Stimulated activated CD8-positive, alpha-beta memory T cell treated with anti-CD3 and anti-CD28 coated beads, Interleukin-4, amount 100 ng/mL, for 1 hour (primary cell): ENCODE measurements at places on chromosomes 11 and 22.

DNA sequence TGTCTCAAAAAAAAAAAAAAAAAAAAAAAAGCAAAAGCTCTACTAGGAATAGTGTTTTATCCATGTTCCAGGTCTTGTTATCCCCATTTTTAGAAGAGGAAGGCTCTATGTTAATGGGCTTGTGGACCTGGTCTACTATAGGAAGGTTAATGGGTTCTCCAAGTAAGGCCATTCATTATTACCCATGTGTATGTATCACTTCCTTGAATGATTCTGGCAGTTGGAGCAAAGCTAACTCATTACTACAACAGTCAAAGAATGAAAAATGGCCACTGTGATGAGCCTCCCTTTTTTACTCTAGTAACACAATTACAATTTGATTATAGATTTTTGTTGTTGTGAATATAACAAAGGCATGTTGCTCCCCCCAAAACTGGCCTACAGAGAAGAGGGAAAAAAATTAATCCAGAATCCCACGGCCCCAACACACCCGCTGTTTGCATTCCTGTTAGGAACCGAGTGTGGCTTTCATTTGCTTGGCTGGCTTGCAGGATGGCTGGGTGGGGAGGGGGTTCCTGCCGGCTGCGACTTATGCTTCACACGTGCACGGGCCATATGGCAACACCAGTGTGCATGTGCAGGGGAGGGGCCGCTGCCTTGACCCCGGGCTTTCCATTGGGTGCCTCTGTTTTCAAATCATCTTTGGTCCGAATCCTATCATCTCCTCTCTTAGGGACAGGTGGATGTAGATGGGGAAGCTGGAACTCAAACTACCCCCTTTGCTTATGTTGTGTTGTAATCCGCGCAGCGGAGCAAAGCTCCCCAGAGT is 148.8 kb downstream of the HIPK3 start:
- no peak for DNase-seq

DNA sequence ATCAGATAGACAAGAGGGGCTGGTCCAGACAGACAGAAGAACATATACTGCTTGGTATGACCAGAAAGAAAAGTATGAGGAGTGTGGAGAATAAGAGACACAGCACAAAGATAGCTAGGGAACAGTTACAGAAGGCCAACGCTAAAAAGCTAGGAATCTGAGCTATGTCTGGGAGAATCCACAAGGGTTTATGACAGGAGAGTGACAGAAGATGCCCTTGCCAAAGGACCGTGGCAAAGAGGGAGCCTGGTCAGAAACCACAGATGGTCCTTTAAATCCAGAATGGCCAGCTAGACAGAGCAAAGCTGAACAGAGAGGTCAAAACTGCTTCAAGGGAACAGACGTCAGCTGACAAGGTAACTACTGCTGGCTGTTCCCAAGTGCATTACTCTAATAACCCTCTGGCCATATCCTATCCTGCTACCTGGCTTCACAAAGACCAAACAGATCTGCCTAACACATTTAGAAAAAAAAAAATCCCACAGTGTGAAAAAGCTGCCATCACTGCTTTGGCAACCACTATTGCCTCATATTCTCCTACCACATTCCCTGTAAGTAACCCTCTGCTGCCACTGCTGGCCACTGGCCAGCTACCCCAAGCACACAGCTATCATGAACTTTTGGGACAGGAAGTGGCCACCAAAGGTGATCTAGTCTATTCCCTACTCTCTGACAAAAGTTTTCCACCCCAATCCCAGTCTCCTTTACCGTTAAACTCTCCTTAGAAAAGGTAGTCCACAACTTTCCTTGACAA is 7.3 kb downstream of the SERGEF start:
- DNase-seq = no peak

DNA sequence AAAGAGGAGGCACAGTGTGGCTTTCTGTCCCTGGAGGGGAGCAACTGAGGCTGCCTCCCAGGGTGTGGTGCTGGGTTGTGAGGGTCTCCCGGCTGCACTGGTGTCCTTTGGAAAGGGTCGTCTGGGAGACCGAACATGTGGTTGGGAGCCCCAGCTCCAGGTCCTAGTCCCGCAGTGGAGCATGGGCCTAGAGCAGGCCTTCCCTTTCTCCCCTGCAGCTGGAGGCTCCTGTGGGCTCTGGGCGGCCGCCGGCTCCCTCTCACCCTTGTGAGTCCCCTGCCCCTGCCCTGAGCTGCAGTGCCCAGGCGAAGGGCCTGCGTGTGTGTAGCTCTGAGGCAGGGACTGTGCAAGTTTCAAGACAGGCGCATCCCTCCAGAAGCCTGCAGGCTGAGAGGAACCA is 1492.7 kb downstream of the BRD1 start:
- no peak for DNase-seq

GRCh38 chr11:71338801-71339395 is 86.5 kb upstream of the SHANK2 start:
- DNase-seq = no peak

GRCh38 chr22:42229455-42230149 is 40.9 kb downstream of the TCF20 start:
- no peak for DNase-seq
